Left lung (tissue), 14 donors: ENCODE measurements at places on chromosomes 1 and 21. TPM values are rescaled to one million over a fixed set of nuclear protein-coding genes. Genes with fewer than 3 reads are reported as not detected.

The COL11A1 gene
- 89.1 TPM for polyA plus RNA-seq

- no peak for DNase-seq
- H3K27me3 ChIP-seq, result no peaks in the 10 kb centered on the region
- no peaks in the 10 kb centered on the region for H3K36me3 ChIP-seq
- H3K4me3 ChIP-seq, result no peak overlapping the region
- H3K4me1 ChIP-seq, result peaks cover 6% of the 10 kb centered on the region
- H3K27ac ChIP-seq, result no peak overlapping the region
These were observed 151.4 kb downstream of the PTGER3 start for GRCh38 chr1:70896224-70896623.

The CAMK1G gene
- 8.5 TPM for polyA plus RNA-seq

The MED8 gene
- polyA plus RNA-seq, result 34.7 TPM

- no peaks in the 10 kb centered on the region for H3K36me3 ChIP-seq
- no peaks in the 10 kb centered on the region for H3K27me3 ChIP-seq
- no peak for DNase-seq
- H3K4me1 ChIP-seq, result peaks cover 4% of the 10 kb centered on the region
These were observed 599.5 kb downstream of the MATN1 start for GRCh38 chr1:30123896-30124295.

DNA sequence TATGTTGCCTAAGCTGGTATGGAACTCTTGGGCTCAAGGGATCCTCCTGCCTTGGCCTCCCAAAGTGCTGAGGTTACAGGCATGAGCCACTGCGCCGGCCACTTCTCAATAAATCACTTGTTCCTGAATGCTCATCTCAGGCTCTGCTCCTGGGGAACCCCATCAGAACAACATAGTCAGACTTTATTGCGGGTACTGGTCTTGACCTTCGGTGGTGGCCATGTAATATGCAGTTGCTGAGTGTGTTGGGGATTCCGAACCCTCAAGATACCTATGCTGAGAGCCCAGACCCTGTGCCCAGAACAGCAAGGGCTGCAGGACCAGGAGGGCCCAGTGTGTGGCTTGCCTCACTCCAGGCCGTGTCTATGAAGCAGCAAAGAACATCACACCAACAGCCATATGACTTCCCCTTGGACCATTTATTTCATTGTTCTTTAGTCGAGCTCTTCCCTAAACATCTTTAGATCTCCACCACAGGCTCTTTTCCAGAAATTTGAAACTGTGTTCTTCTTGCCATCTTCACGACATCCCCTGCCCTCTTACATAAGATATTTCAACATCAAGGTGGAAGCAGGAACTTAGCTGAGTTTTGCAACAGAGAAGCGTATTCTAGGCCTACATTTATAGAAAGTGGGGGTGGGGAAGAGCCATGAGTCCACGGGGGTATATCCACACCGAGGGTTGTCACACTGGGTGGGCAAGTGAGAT, 12.7 kb upstream of the SDHB start:
- no peaks in the 10 kb centered on the region for H3K27me3 ChIP-seq
- H3K27ac ChIP-seq, result peak overlapping the region; percentile 23
- H3K4me3 ChIP-seq, result no peak overlapping the region
- H3K36me3 ChIP-seq, result no peaks in the 10 kb centered on the region

DNA sequence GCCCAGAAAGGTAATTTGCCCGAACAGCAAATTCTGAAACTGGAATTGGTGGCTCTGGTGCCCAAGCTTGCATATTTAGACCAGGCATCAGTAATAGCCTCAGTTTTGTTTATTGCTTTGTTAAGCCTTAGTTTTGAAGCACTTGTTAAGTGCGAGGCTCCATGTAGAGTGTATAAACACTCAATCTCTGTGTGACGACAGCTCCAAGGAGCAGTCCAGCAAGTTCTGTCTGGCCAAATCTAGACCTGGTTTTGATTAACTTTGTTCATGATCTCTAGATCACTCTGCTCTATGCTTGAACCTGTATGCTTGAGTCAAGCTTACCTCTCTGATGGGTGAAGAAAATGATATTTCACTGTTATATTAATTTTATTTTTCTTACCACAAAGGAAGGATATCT, 37.4 kb downstream of the DOP1B start:
- H3K4me3 ChIP-seq, result no peak overlapping the region
- H3K27ac ChIP-seq, result peak overlapping the region; percentile 13
- H3K36me3 ChIP-seq, result peaks cover 6% of the 10 kb centered on the region
- H3K27me3 ChIP-seq, result no peaks in the 10 kb centered on the region
- DNase-seq, result peak; percentile 69

DNA sequence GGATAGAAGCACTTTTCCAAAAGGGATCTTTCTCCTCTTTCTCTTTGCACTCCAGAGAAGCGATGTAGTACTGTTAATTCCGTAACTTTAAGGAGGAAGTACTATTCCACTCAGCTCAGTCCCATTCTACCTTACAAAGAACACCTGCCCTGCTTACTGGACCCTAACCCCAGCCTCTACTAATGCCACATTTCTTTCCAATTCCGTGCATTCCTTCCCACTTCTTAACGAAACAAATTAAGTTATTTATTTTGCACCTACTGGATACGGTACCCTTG, 511 bp downstream of the NDC1 start:
- no peaks in the 10 kb centered on the region for H3K4me1 ChIP-seq
- no peaks in the 10 kb centered on the region for H3K27me3 ChIP-seq
- H3K4me3 ChIP-seq, result peak overlapping the region; percentile 95
- H3K36me3 ChIP-seq, result no peaks in the 10 kb centered on the region

The ADAM30 gene
- polyA plus RNA-seq, result not detected

DNA sequence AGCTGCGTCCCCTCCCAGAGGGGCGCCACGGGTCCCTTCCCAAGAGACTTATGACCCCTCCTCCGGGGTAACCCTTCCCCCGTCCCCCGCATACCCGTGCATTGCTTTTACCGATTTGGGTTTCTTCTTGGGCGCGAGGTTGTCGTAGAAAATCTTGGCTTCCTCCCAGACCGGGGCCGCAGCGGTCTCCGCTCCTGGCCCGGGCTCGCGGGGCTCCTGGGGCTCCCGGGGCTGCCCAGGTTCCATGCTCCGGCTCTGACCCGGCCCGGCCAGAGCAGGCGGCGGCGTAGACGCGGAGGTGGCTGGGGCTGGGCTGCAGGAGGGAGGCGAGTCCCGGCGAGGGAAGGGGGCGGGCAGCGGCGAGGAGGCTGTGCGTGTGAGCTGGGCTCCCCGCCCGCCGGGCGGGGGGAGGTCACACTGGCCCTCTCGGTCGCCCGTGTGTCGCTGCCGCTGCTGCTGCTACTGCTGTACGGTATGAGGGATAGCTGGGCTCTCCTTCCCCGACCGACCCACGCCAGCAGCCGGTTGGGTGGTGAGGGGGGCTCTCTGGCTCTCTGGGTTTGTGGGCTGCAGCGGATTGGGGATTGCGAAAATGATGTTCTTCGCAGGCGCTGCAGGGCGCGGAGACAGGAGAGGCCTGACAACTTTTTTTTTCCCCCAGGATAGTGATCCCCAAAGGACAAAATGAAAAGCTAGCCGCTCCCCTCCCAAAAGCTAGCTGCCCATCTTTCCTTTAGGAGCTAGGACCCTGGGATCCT, at the start of gene NT5C1A:
TSS of gene NT5C1A (minus strand) at position 315 of the 758 bp plus-strand sequence. CDS start at position 246, 69 bp downstream.
- DNase-seq, result no peak
- H3K36me3 ChIP-seq, result no peaks in the 10 kb centered on the region
- H3K27me3 ChIP-seq, result peaks cover 32% of the 10 kb centered on the region
- peak within 1 kb of the TSS; percentile 19 for H3K4me3 ChIP-seq
- no peak within 1 kb of the TSS for H3K27ac ChIP-seq

- no peaks in the 10 kb centered on the region for H3K27me3 ChIP-seq
- no peaks in the 10 kb centered on the region for H3K36me3 ChIP-seq
- no peak overlapping the region for H3K27ac ChIP-seq
- H3K4me3 ChIP-seq, result no peak overlapping the region
- H3K4me1 ChIP-seq, result no peaks in the 10 kb centered on the region
These were observed 196.1 kb downstream of the KCNH1 start for GRCh38 chr1:210937846-210938245.

- H3K27me3 ChIP-seq, result peaks cover 11% of the 10 kb centered on the region
- H3K4me1 ChIP-seq, result no peaks in the 10 kb centered on the region
- no peak overlapping the region for H3K27ac ChIP-seq
- no peak overlapping the region for H3K4me3 ChIP-seq
- H3K36me3 ChIP-seq, result no peaks in the 10 kb centered on the region
- no peak for DNase-seq
These were observed 663.0 kb downstream of the AJAP1 start for GRCh38 chr1:5317391-5317790.

DNA sequence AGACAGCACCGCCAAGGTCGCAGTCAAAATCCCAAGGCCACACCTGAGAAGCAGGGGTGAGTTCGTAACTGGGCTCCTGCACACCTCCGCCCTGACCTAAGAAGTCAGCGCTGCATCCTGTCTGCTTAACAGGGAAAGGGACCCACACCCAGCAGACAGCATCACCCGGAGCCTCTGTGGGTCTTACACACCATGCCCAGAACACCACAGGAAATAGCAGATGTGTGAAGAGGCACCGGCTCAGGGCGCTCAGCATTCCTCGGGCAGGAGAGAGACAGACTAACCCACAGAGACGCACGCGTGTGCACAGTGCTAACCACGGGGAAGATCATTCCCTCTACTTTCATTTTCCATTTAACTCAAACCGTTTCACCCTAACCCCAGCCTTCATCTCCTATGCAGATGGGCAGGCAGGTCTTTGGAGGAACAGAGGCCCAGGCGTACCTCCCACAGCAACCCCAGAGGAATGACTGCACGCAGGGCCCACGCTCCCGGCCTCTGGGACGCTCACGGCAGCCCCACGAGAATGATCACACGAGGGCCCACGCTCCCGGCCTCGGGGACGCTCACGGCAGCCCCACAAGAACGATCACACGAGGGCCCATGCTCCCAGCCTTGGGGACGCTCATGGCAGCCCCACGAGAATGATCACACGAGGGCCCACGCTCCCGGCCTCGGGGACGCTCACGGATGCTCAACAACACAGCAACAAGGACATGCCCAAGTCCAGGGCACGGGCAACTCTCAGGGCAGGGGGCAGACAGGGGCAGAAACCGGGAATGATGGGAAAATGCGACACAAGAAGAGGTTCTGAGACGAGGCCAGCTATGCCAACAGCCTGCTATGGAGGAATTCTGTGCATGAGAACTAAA, 20.9 kb downstream of the POFUT2 start:
- no peak overlapping the region for H3K4me3 ChIP-seq
- H3K36me3 ChIP-seq, result peaks cover 80% of the 10 kb centered on the region
- no peak for DNase-seq
- H3K27ac ChIP-seq, result no peak overlapping the region

The RUNX1 gene
- polyA plus RNA-seq, result 11.6 TPM

DNA sequence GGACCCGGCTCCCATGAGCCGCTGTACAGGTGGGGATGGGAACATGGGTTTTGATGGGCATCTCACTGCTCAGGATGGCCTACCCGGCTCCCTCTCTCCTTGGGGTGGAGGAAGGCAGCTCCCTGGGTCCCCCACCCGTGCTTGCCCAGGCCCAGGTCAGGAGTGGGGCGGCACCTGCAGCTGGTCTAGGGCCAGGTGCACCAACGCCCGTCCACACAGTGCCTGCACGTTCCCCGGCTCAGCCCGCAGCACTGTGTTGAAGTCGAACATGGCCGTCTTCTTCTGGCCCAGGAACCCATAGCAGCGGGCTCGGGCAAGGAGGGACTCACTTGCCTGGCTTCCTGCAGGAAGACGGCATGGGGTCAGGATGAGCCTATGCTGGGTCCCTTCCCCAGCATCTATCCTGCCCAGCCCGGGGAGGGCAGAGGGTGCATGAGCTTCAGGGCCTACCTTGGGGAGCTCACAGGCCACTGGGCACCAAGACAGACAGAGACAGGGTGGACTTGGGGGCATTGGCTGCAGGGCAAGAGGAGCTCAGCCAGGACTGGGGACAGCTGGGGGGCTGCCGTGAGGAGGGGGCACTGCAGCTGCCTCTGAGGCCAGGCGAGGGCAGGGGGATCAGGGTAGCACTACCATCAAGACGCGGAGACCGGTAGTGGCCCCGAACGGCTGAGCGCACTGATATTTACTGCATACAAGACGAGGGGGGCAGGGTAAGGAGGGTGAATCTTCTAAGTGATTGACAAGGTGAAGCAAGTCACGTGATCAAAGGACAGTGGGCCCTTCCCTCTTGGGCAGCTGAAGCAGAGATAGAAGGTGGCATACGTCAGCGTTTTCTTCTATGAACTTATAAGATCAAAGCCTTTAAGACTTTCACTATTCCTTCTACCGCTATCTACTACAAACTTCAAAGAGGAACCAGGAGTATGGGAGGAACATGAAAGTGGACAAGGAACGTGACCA, 17.8 kb downstream of the TTC34 start:
- no peaks in the 10 kb centered on the region for H3K36me3 ChIP-seq
- H3K4me1 ChIP-seq, result peaks cover 1% of the 10 kb centered on the region
- DNase-seq, result peak; percentile 22
- no peak overlapping the region for H3K4me3 ChIP-seq
- H3K27me3 ChIP-seq, result peaks cover 11% of the 10 kb centered on the region
- no peak overlapping the region for H3K27ac ChIP-seq

DNA sequence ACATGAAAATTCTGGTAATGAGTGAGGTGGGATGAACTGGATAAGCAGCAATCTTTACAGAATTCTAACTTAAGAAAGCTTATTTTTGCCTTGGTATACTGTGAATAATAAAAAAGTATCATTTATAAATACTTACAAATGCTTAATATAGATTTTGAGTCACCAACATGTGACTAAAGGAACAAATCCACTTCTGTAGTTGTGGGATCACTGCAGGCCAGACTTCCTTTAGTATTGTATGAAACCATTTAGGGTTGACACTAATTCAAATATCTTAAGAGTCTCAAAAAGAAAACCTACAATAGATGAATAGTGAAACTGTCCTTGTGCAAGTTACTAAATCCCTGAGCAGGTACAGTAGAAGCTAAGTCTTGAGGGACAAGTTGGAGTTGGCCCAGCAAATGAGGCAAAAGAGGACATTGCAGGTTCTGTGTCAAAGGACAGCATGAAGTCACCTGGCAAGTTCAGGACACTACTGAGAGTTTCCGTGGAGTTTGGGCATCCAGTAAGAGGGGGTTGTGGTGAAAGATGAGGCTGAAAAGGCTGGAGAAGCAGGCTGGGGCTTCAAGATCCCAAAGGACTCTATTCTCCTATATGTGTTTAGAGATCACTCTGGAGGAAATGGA, 5.9 kb upstream of the THEM4 start:
- no peak for DNase-seq
- no peaks in the 10 kb centered on the region for H3K36me3 ChIP-seq
- H3K27me3 ChIP-seq, result no peaks in the 10 kb centered on the region
- no peak overlapping the region for H3K27ac ChIP-seq
- H3K4me1 ChIP-seq, result no peaks in the 10 kb centered on the region

The FGR gene
- 4.7 TPM for polyA plus RNA-seq

The BCAN gene
- 0.87 TPM for polyA plus RNA-seq
